ENCODE measurements at places on chromosomes 1 and 21. TPM values are rescaled to one million over a fixed set of nuclear protein-coding genes. Genes with fewer than 3 reads are reported as not detected.

The TRIM45 gene
- 4.6 TPM for total RNA-seq

The KANK4 gene
- not detected for total RNA-seq

The TMEM269 gene
- total RNA-seq: not detected

The KRTAP12-2 gene
- not detected for total RNA-seq

All from fibroblast of lung (primary cell).